ENCODE measurements at places on chromosomes 4 and X.

DNA sequence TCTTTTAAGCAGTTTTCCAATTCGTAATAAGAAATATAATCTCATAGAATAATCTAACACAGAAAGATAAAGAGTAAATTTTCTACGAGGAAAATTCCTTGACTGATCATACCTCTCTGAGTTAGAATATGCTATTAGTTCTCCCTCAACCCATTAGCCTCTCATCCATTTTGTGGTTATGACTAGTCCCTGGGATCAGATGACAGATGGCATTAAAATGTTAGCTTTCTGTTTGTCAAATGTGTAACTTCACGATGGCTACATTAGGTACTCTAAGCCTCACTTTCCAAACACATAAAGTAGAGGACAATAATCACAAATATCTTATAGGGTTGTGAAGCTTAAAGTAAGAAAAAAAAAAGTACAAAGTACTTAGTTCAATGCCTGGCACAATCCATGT lies 112.2 kb downstream of the ZAR1 start:
- no peak for DNase-seq

GRCh38 chr4:176981074-176981473 lies 188.4 kb upstream of the VEGFC start:
- DNase-seq: no peak

DNA sequence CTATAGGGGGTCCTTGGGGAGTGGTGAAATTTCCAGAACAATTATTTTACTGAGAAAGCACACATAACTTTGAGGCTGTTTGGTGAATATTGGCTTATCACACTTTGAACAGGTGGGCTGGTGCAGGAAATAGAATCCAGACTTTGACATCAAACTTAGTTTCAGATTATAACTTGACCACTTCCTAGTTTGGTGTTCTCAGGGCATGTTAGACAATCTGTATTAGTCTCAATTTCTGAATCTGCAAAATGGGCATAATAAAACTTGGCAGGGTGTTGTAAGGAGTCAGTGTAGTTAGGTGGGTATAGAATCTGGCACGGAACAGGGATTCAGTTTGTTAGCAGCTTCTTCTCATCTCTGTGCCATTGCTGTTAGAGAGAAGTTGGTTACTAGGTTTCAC lies 43.3 kb upstream of the MBNL3 start:
- no peak for DNase-seq

- DNase-seq: no peak
Measured at GRCh38 chrX:150158554-150159332, 204.4 kb upstream of the MAMLD1 start.

- DNase-seq: no peak
Measured at GRCh38 chr4:116599859-116600258, 485.5 kb downstream of the TRAM1L1 start.

- DNase-seq: no peak
Measured at GRCh38 chr4:65422109-65422508, 248.2 kb downstream of the EPHA5 start.

- DNase-seq: no peak
Measured at GRCh38 chrX:105307762-105308161, 87.3 kb upstream of the TEX13A start.

GRCh38 chr4:82905205-82905604 lies 4.7 kb downstream of the THAP9 start:
- DNase-seq: no peak

GRCh38 chr4:151324752-151325110 lies 674 bp downstream of the SH3D19 start:
- peak; percentile 48 for DNase-seq

DNA sequence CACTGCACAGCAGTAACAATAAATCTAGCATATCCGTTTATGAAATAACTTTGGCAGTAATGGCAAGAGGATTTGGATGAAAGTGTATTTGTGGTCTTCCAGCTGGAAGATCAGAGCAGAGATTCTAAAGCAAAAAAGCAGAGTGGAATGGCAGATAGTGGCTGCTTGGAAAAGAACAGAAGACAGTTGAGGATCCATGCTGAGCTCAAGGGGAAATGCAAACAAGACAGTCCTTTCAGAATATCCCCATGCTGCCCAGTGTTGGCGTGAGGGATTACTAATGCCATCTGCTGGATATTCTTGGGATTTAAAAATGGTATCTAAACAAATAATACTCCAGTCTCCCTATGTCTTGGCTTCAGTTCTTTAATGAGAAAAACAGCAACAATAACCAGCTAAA lies 629.1 kb upstream of the ATOH1 start:
- DNase-seq: peak; percentile 45

DNA sequence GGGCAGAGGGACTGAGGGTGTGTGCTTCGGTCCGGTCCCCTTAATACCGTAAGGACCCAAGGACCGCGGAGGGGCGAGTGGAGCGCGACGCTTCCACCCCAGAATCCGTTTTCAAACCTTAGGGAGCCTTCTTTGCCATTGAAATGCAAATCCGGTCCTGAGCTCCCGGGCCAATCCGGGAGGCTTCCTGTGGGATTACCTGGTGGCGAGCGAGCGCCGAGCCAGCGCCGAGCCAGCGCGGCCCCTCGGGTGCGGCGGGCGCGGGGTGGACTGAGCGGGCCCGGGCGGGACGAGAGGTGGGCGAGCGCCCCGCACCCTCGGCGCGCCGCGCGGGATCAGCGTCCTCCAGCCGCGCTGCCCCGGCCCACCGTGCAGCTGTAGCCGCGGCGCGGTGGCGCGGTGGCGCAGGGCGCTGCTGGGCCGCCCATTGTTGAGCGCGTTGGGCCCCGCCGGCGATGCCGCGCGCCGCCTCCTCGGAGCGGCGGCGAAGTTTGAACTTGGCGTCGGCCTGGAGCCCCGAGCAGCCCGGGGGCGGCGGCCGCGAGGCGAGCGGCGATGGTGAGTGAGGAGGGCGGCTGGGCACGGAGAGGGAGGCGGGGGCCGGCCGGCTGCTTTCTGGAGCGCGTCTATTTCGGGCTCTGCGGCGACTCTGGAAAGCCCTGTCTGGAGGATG lies 208.7 kb downstream of the SOWAHB start:
- DNase-seq: peak; percentile 40

DNA sequence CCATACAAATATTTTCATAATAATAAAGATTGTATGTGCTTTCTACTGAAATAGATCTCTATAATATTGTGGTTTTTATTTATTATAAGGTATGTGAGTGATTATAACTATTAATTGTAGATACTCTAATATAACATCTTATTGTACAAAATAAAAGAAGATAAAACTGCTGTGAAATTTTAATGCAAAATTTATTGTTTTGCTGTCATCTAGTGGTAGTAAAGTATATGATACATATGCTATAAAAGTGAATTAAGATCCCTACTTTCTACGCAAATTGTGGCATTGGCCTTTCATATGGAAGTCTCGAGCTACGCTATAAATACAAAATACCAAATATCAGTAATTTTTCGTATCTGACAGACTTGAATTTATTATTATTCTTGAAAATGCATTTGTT lies 19.3 kb downstream of the YIPF7 start:
- DNase-seq: no peak

- peak; percentile 67 for DNase-seq
Measured at GRCh38 chrX:150693725-150694574, 754 bp downstream of the MTMR1 start.

GRCh38 chr4:156186111-156186510 lies 232.4 kb upstream of the CTSO start:
- DNase-seq: no peak

DNA sequence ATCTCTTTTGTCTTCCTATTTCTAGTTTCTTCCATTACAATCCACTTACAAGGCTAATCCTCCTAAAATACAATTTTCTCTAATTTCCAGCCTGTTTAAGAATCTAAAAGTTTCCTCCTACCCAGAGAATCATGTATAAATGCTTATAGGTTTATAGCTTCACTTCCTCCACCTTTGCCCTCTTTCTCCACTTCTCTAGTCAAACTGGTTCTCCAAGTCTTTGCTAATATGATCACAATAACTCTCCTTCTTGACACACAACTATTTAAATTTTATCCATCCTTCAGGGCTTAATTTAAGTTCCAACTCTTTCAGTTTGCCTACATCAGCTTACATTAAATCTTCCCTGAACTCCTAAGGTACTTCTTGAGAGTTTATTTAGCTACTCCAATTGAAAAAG lies 69.2 kb downstream of the RPS6KA6 start:
- DNase-seq: peak; percentile 9

GRCh38 chr4:109966891-109967481 lies 54.3 kb downstream of the EGF start:
- no peak for DNase-seq

- peak; percentile 76 for DNase-seq
Measured at GRCh38 chrX:40108959-40109287, 11.2 kb upstream of the BCOR start.
